ENCODE measurements at places on chromosomes 7 and 10.

DNA sequence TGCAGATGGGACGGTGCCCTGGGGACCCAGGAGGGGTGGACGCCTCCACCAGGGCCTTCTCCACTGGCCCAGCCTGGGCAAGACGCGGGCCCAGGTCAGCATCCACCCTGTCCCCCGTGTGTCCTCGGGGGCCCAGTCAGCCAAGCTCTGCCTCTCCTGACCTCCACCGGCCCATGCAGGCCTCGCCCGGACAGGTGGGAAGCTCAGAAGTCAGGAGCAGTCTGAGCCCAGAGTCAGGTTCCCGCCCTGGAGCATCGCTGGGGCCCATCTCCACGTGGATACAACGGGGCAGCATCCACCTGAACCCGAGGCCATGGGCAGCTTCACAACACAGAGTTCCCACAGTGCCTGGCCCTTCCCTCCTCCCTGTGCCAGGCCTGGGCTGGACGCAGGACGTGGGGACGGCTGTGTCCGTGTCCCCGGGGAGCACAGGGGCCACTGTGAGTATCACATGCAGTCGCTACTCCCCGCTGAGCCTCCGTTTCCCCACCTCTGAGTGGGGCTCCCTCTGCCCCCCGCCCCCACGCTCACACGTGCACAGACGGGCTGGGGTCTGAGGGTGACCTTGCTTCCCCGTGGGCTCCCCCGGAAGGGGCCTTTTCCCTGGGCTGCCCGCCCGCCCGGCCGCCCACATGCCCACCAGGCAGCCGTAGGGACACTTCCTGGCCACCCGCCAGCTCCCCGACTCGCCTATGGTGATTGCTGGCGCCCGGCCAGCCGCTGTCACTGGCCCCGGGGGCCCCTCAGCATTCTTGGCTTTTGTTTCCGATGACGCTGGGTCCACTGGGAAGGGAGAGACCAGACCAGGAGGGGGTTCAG lies 64.3 kb downstream of the PDGFA start:
- DNase-seq = no peak

GRCh38 chr10:63631991-63632390 lies 110.8 kb downstream of the REEP3 start:
- DNase-seq = no peak

GRCh38 chr7:498678-499641 lies 20.7 kb downstream of the PDGFA start:
- no peak for DNase-seq

- no peak for DNase-seq
Observed at GRCh38 chr10:14118953-14119352, 211.8 kb downstream of the FRMD4A start.

DNA sequence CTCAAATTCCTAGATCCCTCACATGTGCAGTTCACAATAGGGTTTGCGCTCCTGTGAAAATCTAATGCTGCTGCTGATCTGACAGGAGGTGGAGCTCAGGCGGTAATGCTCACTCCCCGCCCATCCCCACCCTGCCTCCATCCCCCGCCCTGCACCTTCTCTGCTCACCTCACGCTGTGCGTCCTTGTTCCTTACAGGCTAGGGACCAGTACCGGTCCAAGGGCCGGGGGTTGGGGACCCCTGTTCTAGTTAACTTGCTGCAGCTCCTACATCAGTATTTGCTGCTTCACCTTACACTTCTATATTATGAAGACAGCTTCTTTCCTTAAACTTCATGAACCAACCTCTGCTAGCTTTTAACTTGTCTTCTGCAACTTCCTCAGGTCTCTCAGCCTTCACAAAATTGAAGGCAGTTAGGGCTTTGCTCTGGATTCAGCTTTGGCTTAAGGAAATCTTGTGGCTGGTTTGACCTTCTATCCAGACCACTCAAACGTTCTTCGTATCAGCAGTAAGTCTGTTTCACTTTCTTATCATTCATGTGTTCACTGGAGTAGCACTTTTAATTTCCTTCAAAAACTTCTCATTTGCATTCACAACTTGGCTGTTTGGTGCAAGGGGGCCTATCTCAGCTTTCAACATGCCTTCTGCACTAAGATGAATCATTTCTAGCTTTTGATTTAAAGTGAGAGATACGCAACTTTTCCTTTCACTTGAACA lies 1.7 kb upstream of the TNKS2 start:
- DNase-seq = no peak

GRCh38 chr10:24416248-24416647 lies 207.3 kb downstream of the KIAA1217 start:
- DNase-seq = no peak

- DNase-seq = no peak
Observed at GRCh38 chr7:4836206-4836661, 25.6 kb downstream of the PAPOLB start.

Data from NCI-H226 (cell line).